ENCODE measurements at places on chromosomes 6 and 20.
A peak's percentile ranks its signal among the peaks of the same experiment; 100 is the strongest.

DNA sequence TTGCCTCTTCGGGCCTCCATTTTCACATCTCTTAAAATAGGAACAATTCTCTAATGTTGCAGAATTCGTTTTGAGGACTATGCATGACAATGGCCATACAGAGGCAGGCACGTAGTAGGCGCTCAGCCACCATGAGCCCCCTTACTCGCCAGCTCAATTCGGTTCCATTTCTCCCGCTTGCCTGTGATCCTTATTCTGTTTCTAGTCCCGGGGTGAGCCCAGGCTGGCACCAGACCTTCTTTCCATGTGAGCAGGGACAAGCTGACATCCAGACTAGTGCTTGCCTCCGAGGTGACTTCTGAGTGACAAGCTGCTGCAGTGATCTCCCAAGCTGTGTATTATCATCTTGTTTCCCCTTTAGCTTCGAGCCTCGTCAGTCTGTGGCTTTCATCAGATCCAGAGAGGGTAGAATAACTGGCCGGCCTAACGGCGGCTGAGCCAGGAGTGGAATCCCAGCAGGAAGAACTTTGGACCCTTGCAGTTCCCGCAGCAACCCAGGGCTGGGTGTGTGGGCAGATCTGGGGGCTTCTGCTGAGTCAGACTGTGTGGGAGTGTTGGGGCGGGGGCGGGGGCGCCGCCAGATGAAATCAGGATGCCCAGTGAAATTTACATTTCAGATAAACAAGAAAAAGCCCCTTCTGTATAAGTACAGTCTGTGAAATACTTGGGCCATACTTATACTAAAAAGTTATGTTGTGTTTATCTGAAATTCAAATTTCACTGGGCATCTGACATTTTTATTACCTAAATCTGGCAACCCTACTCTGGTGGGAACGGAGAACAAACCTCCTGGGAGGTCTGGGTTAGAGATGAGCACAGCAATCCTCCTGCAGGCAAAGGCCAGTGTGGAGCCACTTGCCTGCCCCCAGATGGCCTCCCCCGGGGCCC lies 10.9 kb downstream of the BANF2 start:
- DNase-seq, result no peak

- no peak for DNase-seq
Measured at GRCh38 chr6:106212576-106212975, 113.0 kb downstream of the ATG5 start.

- no peak for DNase-seq
Measured at GRCh38 chr6:147961481-147962141, 381.0 kb upstream of the SASH1 start.

DNA sequence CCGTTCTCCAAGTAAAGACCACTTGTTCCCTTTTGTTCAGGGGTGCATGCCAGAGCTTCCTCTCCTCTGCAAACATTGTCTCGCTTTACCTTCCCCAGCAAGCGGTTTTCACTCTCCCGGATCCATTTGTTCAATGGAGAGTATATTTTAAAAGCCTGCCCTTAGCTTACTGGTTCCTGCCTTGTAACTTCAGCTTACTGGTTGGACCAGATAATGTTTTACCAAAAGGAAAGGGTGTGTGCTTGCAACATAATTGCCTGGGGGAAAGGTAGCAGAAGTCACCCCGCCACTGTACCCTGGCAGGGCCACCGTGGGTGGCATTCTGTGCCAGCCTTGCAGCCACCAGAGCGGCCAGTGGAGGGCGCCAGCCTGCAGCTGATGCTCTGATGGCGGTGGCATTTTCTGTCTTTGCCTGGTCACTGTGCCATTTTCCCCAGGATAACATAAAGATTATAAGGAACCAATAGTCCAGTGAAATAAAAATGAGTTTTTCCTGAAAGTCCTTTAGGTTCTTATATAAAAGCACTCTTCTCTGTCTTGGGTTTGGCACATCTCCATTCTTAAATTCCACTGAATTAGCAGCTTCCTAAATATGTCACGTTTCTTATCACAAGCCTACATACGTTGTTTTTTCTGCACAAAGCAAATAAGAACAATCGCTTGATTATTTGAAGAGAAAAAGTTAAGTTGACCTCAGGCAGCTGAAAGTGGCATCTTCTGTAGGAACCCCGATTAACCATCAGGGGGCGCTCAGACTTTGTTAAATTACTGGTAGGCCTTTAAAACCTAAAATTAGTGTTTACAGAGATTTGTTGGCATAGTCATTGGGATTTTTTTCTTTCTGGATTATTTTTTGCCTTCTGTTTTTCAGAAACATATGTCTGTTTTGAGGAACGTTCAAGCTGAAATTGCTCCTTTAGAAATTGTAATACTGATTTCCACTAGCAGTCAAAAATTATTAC lies 67.4 kb upstream of the XRN2 start:
- DNase-seq, result peak; percentile 66

DNA sequence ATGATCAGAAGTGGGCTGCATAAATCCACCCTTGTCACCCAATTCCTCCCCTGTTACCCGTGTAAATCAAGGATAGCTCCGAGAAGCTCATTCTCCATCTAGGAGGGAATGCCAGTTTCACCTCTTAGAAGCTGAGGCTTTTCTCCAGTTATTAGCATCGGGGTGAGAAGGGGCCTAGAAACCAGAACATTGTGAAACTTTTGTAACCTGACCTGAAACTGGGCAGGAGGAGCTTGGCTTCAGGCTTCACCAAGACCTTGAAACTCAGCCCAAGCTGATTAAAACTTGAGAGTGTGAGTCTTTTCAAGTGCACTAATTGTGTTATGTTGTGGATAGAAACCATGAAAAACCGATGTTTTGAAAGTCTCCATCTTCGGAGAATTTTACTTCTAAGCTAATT lies 103.1 kb downstream of the BMP2 start:
- DNase-seq, result no peak

DNA sequence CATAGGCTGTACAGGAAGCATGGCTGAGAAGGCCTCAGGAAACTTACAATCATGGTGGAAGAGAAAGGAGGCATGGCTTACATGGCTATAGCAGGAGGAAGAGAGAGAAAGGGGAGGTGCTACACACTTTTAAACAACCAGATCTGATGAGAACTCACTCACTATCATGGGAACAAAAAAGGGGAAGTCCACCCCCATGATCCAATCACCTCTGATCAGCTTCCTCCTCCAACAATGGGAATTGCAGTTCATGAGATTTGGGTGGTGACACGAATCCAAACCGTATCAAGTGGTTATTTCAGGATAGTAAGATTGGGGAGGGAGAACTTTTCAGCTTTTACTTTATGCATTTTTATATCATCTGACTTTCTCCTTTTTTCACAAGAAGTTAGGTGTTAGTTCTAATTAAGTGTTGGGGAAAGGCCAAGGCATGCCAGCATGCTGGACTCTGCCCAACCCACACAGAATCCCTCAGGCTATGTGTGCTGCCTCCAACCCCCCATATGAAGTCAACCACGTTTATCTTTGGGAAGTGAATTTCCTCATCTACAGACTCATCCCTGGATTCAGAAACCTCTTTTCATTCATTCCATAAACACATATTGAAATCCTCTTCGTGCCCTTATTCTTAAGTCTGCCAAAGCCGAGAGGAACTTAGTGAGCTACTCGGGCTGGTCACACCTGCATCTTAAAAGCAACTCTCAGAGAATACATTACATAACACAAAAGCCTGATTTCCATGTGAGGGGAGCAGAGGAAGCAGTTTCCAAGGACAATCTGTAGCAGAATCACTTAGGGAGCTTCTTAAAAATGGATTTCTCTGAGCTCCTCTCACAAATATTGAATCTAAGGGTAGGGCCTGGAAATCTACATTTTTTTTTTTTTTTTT lies 16.7 kb upstream of the CLIC5 start:
- DNase-seq, result no peak

GRCh38 chr20:4728120-4728760 lies 6.5 kb downstream of the PRND start:
- DNase-seq, result no peak

- DNase-seq, result no peak
Measured at GRCh38 chr6:169370054-169370453, 116.4 kb upstream of the THBS2 start.

- DNase-seq, result no peak
Measured at GRCh38 chr6:29424575-29424974, 9.8 kb downstream of the OR12D1 start.

- peak; percentile 68 for DNase-seq
Measured at GRCh38 chr6:160766989-160767646, 65.1 kb downstream of the PLG start.

DNA sequence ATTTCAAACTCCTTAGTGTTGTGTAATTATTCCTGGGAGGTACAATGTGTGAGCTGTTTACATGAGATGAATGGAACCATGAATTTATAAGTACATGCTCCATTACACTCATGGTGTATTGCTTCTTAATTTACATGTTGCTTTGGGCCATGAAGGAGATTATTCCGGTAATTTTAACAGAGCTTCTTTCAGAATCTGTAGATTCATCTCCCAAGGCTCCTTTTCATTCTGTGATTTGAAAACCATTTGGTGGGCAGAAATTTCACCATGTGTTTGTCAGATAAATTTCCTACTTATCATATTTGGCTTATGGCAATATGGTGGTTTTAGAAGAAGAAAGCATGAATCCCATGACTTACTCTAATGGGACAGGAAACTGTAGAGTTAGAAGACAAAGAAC lies 421.6 kb upstream of the EYS start:
- no peak for DNase-seq

GRCh38 chr6:76057469-76057868 lies 15.0 kb downstream of the IMPG1 start:
- DNase-seq, result no peak

DNA sequence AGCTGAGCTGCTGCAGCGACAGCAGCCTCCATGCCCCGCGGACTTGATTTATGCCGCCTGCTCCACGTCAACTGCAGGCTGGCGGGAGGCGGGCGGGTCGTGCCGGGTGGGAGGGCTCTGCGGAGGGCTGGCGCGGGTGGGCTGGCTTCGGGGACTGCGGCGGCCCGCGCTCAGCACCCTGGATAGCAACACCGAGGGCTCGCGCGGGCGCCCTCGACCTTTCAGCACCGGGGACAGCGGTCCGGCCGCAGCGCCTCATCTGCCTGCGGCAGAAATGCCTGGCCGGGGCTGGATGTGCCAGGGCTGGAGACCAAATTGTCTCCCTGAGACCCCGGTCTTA lies 792 bp downstream of the SNAP25 start:
- DNase-seq, result peak; percentile 79

GRCh38 chr6:21201187-21201586 lies 392.4 kb upstream of the SOX4 start:
- no peak for DNase-seq

- DNase-seq, result no peak
Measured at GRCh38 chr6:57173056-57173885, 1.1 kb downstream of the BAG2 start.

GRCh38 chr6:168000198-168001028 lies 2.9 kb downstream of the KIF25 start:
- DNase-seq, result no peak

- no peak for DNase-seq
Measured at GRCh38 chr6:34969662-34970265, 80.7 kb downstream of the ANKS1A start.

- DNase-seq, result peak; percentile 85
Measured at GRCh38 chr20:62382306-62383198, 4.4 kb upstream of the RPS21 start.

DNA sequence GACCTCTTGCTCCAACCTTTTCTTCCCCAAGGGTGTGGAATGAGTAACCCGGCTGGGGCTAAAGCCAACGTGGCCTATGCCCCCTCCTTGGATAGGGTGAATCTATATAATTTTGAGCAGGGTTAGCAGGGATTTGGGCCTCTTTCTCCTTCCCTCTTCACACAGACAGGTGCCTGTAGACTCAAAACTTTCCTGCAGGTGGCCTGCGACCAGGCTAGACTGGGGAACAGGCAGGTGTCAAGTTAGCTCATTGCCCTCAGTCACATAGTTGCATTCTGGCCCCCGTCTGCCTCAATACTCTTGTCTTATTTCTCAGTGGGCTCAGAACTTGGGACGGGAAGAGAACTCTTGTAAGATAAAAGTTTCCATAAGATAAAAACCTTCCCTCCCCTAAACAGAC lies 243.0 kb downstream of the ATXN1 start:
- no peak for DNase-seq

DNA sequence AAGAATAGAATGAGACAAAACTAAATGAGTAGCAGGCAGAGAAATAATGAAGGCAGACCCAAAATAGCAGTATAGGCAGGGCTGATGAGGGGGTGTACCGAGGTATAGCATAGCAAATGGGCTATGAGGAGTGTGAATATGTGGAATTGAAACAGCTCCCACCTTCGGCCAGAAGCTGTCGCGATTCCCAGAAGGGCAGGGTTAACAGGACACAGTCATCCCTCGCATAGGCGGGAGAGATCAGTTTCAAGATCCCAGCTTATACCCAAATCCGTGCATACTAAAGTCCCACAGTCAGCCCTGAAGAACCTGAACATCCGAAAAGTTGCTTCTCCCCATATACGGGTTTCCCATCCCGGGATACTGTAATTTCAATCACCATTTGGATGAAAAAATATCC lies 82.7 kb downstream of the PTPRK start:
- DNase-seq, result no peak

GRCh38 chr6:4914420-4915159 lies 89.2 kb downstream of the RPP40 start:
- no peak for DNase-seq

GRCh38 chr6:25660512-25660911 lies 8.5 kb downstream of the SCGN start:
- no peak for DNase-seq
